NCI-H1694 (cell line): ENCODE measurements at places on chromosomes 3 and 15.

GRCh38 chr3:129663045-129663446 lies 56.6 kb upstream of the PLXND1 start:
- DNase-seq = no peak

GRCh38 chr3:35789042-35789831 lies 149.9 kb downstream of the ARPP21 start:
- no peak for DNase-seq

DNA sequence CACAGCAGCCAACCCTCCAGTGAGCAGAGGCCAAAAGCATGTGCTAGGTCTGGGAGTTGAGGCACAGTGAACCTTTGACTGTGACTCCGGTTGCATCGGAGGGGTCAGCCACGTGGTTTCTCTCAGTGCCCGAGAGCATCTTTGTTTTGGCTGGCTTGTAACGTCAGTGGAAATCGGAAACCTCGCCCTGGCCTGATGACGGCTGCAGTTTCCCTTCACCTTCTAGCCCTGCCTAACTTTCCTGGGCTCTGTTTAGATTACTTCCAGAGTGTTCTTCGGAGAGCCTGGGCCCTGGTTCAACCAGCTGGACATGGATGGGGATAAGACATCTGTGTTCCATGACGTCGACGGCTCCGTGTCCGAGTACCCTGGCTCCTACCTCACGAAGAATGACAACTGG lies 56.6 kb downstream of the MESD start:
- DNase-seq = no peak

GRCh38 chr3:136067211-136067610 lies 101.7 kb downstream of the PPP2R3A start:
- no peak for DNase-seq

GRCh38 chr3:18087988-18088387 lies 337.2 kb downstream of the SATB1 start:
- no peak for DNase-seq

DNA sequence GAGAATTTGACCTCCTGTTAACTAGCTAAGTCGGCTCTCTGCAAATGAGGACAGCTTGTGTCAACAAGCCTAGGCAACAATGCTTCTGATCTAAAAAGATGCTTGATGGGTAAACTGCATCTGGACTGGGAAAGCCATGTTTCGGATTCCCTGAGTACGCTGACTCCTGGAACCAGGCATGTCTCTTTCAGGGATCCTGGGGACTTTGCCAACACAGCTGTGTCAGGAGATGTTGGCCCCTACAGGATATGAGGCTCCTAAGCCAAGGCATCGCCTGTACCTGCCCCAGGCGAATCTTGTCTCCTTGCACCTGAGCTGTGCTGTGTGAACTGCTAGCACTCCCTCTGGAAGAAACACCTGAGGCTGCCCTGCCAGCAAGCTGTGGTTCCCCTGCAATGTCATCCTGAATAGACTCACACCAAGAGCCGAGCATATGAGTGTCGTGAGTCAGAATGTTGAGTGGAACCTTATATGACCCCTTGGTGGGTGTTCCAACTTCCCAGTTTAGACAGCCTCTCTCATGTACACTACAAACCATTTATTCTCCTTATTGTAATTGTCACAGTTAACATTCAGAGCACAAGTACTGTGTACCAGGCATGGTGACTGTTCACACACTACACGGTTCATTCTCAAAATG lies 17.0 kb downstream of the EOGT start:
- DNase-seq = peak; percentile 2

- peak; percentile 98 for DNase-seq
Observed at GRCh38 chr3:125129512-125129997, 73.8 kb upstream of the HEG1 start.

DNA sequence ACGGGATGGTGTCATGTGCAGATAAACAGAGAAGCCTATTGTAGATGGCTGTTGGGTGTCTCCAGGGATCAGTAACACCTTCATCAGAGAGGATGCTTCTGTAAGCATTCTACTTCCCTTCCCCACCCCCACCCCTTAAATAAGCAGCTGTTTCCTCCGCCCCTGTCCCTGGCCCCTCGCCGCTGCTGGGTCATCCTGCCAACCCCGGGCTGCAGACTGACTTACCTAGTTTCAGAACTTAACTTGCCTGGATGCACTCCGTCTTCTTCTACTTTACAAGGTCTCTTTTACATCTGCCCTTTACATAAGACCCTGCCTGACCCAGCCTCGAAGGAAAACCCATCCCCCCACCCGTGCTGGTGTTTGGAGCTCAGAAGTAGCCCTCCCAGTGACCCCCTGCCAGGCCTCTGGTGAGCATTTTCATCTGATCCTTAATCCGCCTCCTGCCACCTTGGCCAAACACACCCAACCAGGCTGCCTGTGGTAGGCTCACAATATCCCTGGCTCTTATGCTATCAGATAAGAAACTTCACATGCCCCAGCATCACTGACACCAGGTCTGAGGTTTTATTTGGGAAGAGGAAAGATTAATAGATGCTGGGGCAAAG lies 103.0 kb upstream of the HES1 start:
- no peak for DNase-seq
